ENCODE measurements at places on chromosomes 5 and 9.

GRCh38 chr5:59188419-59189225 lies 605.7 kb downstream of the RAB3C start:
- DNase-seq, result peak; percentile 19

- DNase-seq, result no peak
These were observed 644.6 kb downstream of the PRR16 start for GRCh38 chr5:121108725-121109124.

DNA sequence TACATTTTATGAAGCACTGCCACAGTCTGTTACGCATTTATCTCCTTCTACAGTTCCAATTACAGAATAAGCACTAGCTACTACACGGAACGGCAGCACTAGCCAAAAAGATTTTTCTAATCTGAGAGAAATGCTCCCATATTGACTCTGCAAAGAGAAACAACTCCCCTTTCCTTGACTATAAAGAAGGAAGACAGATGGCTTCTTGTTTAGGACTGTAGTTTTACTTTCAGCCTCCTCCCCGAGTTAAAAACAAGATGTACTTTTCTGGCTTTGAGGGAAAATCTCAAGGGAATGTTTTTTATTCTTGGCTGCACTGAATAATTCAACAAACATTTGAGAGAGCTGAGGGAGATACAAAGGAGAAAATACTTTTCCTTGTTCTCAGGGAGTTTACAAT lies 1.9 kb upstream of the SLC44A1 start:
- no peak for DNase-seq

- DNase-seq, result no peak
These were observed 13.9 kb downstream of the SLC23A1 start for GRCh38 chr5:139369181-139369580.

GRCh38 chr5:159773062-159773924 lies 143.0 kb upstream of the ADRA1B start:
- DNase-seq, result peak; percentile 10

DNA sequence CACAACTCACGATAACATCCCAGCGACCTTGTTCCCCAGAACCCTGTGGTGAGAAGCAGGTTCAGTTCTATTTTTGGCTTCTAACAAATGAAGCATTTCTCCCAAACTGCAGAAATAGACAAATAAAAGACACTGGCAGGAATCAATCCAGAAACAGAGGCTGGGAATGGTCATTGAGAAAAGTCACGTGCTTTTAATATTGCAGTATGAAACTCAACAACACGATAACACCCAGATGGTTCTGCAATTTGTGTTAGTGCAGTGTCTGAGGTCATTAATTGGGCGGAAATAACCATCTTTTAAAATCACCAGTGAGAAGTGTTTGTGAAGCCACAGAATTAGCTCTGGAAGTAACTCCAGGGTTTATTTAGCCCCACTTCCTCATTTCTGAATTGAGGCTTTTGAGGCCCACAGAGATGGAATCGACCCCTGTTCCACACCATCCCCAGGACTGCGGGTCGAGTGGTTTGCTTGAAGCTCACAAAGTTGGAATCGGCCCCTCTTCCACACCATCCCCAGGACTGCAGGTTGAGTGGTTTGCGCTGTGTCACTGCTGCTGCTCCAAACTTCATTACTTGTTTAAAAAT lies 164.7 kb upstream of the IRX4 start:
- DNase-seq, result no peak

DNA sequence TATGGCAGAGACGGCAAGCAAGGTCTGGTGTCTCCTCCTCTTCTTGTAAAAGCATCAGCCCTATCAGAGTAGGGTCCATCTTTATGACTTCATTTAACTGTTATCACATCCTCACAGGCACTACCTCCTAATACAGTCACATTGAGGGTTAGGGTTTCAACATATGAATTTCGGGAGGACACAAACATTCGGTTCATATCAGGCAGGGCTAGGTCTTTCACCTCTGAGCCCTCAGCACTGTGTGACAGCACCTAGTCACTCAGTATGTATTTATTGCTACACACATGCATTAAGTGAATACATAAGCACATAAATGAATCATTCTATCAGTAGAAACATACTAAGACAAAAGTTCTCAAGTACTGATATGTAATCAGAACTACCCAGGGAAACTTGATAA lies 9.4 kb upstream of the BTF3 start:
- DNase-seq, result no peak

GRCh38 chr5:158898185-158899177 lies 201.2 kb downstream of the EBF1 start:
- no peak for DNase-seq

GRCh38 chr5:81747030-81747429 lies 3.9 kb downstream of the SSBP2 start:
- no peak for DNase-seq
